ENCODE measurements at places on chromosomes 13 and 19.

GRCh38 chr13:66344805-66345517, 885.2 kb downstream of the PCDH9 start:
- DNase-seq = no peak

DNA sequence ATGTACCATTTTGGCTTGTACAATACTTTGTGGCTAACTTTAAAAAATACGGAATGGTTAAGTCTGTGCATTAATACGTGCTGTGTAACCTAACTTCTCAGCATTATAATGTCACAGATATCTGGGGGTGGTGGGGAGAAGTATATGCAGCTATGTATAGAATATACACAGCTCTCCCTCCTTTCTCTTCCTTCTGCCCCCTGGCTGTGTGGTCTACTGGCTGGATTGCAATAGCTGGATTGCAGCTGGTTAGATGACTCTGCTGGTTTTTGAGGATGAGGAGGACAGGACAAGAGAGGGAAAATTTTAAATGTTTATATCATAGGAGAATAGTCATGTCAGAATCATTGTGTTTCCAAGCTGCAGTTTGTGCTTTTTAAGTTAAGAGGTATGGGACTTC, 9.7 kb downstream of the RNASEH2B start:
- DNase-seq = no peak

DNA sequence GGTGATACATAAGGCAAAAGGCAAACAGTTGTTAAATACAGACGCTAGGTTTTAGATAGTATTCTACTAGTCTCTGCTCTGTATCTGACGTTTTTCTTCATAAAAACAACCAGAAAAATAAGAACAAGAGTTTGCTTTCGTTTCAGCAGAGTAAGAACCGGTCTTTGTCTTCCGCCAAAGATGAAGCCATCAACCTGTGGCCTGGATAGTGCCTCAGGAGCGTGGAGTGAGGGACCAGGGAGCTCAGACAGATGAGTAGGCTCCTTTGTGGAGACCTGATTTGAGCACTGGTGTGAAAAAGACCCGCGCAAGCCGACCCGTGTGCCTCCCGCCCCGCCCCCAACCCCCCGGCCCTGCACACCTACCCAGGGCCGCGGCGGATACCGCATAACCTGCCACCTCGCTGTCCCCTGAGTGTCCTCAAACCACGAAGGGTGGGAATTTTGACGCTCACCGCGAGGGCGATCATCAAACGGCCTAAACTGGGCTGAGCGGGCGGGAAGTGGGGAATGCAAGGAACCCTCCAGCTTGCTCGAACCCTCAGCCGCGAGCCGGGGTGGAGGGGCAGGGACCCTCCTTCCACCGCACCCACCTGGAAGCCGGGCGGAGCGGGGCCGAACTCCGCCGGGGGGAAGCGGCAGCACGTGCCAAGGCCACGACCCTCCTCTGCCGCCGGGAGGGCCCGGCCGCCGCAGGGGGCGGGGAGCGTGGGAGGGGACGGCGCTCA, 866 bp upstream of the LMO7 start:
- no peak for DNase-seq

- no peak for DNase-seq
Measured at GRCh38 chr19:35329323-35329722, 336 bp downstream of the CD22 start.

DNA sequence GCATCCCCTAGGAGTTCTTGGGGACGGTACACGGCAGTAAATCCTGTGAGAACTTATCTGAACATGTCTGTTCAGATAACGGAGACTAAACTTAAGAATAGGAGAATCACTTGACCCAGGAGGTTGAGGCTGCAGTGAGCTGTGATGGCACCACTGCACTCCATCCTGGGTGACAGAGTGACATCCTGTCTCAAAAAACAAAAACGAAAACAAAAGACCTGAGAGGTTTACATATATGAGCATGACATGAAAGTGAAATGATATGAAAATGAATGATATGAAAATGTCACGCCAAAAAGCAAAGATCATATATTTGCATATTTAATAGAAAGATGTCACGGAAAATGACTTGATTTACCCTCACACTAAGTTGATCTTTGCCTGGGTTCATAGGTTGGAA, 5.8 kb downstream of the ZNF175 start:
- DNase-seq = no peak

- no peak for DNase-seq
Measured at GRCh38 chr19:35039881-35040825, 1.4 kb upstream of the HPN start.

GRCh38 chr13:37136187-37136586, 30.7 kb upstream of the CSNK1A1L start:
- DNase-seq = no peak

DNA sequence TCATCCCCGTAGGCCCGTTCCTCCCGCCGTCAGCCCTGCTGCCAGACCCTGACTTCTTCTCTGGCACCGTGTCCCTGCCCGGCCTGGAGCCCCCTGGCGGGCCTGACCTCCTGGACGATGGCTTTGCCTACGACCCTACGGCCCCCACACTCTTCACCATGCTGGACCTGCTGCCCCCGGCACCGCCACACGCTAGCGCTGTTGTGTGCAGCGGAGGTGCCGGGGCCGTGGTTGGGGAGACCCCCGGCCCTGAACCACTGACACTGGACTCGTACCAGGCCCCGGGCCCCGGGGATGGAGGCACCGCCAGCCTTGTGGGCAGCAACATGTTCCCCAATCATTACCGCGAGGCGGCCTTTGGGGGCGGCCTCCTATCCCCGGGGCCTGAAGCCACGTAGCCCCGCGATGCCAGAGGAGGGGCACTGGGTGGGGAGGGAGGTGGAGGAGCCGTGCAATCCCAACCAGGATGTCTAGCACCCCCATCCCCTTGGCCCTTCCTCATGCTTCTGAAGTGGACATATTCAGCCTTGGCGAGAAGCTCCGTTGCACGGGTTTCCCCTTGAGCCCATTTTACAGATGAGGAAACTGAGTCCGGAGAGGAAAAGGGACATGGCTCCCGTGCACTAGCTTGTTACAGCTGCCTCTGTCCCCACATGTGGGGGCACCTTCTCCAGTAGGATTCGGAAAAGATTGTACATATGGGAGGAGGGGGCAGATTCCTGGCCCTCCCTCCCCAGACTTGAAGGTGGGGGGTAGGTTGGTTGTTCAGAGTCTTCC, 1.3 kb upstream of the CLASRP start:
- DNase-seq = no peak

DNA sequence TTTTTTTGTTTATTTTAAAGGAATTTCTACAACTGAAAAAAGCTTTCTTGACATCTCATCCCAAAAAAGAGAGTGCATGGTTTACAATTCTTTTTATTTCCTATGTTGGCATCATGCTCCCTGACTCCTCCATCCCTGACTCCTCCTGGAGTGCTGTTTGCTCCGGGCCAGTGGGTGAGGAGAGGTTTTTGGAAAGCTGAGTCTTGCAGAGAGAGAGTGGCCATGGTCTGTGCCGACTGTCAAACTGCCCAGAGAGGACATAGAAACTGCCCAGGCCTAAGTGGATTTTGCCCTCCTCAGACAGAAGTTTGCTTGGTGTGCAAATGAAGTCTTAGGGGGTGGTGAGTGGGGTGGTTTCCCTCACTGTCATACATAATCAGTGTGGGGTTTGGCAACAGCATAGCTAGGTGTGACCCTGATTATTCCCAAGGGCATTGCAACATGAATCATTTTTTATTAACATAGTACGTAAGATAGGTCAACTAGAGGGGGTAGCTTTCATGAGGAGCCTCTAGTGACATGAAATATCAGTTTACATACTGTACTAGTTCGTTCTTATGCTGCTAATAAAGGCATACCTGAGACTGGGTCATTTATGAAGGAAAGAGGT, 179.8 kb upstream of the UBL3 start:
- DNase-seq = no peak

- DNase-seq = no peak
Measured at GRCh38 chr13:113546571-113547237, 37.8 kb upstream of the TFDP1 start.

DNA sequence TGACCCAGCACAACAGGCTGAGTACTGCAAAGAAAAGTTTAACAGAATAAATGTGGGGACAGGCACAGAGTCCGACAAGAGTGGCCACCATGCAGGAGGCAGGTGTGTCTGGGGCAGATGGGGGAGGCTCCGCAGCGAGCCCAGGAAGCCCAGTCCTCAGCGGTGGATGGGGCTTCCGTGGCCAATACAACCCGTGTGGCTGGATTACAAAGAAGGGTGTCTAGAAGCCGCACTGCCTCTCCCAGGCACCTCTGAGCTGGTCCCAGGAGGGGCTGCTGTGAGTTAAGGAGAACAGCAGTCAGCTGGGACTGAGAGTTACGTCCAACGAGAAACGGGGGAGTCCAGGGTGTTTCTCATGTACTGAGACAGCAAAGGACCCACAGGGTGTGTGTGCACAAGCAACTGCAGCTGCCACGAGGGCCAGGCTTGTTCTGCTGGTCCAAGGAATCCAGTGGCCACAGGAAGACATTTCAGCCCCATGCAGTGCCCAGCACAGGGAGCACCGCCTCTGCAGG, 70.2 kb downstream of the SPACA7 start:
- DNase-seq = no peak

- no peak for DNase-seq
Measured at GRCh38 chr13:25319771-25320170, 18.3 kb downstream of the NUP58 start.

DNA sequence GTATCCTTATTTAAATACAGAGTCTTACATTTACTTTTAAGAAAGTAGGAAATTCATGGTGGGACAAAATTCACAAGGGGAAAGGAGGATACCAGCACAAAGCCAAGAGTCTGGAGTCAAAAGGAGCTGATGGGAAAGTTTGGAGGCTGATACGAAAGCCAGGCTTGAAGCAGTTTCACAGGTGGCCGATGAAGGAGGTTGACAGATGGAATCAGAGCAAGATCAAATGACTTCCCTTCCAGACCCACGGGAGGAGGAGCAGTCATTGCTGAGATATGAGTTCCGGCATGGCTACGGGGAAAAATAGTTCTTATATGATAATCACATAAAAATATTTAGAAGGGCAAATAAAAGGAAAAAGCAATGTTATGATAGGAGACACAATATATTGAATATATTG, 65.0 kb downstream of the DGKH start:
- no peak for DNase-seq

Measured in cerebellar nuclear complex (tissue), 1 donor.